Thymus (tissue), 14 donors: ENCODE measurements at places on chromosomes 2 and 18. TPM values are rescaled to one million over a fixed set of nuclear protein-coding genes. Genes with fewer than 3 reads are reported as not detected.
A peak's percentile ranks its signal among the peaks of the same experiment; 100 is the strongest.

DNA sequence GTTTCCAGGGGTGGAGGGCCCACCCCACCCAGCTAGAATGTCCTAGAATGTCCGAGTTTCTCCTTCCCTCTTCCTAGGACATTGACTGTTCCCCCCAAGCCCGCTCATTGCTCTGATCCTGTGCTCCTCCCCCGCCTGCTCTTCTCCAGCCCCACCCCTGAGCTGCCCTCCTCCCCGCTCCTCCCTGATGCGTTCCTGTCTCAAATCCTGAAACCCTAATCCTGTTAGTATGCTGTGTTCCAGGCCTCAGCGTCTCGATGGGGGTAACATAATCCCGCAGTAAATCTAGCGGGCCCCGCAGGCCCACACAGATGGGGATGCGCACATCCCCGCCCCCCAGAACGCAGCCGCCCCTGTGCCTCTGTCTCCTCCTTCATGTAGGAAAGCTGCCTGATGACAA lies 51.3 kb downstream of the NRP2 start:
- no peak for DNase-seq
- peaks cover 3% of the 10 kb centered on the region for H3K4me1 ChIP-seq
- no peak overlapping the region for H3K4me3 ChIP-seq
- H3K27ac ChIP-seq = no peak overlapping the region
- no peaks in the 10 kb centered on the region for H3K36me3 ChIP-seq

GRCh38 chr18:1015777-1016176 lies 111.1 kb downstream of the ADCYAP1 start:
- no peaks in the 10 kb centered on the region for H3K4me1 ChIP-seq
- no peaks in the 10 kb centered on the region for H3K36me3 ChIP-seq
- H3K27me3 ChIP-seq = no peaks in the 10 kb centered on the region
- no peak overlapping the region for H3K4me3 ChIP-seq
- no peak overlapping the region for H3K27ac ChIP-seq
- no peak for DNase-seq

DNA sequence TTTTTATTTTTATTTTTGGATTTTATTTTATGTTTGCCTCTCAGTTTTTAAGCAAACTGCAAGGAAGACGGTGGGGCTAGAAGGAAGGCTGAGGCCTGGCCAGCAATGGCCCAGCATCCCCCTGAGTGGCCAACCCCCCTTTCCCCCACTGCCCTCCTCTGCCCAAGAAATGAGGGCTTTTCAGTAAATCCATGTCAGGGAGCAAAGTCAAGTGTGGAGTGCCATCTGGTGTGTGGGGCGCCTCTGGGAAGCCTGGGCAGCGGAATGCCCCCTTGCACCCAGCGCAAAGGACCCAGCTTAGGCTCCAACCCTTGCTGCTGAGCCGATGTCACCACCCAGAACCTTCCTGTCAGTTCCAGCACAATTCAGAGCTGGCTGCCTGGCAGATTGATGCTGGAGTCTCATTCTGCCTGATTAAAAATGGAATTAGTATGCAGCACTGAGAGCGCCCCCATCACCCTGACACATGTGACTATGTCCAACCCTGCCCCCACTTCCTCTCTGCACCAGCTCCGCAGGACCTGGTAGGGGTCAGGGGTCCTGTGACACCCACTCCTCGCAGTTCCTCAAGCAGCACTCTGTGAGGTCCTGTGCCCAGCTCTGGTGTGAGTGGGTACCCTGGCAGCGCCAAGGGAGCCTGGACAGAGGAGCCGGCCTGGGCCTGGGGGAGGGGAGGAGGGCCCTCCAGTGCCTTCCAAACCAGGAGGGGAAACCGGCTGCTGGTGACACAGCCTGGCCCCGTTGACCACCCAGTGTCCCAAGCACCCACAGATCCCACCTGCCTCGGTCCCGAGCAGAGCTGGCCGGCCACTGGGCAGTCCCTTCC lies 9.2 kb upstream of the ALPP start:
- no peak for DNase-seq
- peaks cover 2% of the 10 kb centered on the region for H3K4me1 ChIP-seq
- no peak overlapping the region for H3K4me3 ChIP-seq
- H3K36me3 ChIP-seq = no peaks in the 10 kb centered on the region

ALLC gene
- 0.05 TPM for total RNA-seq

DNA sequence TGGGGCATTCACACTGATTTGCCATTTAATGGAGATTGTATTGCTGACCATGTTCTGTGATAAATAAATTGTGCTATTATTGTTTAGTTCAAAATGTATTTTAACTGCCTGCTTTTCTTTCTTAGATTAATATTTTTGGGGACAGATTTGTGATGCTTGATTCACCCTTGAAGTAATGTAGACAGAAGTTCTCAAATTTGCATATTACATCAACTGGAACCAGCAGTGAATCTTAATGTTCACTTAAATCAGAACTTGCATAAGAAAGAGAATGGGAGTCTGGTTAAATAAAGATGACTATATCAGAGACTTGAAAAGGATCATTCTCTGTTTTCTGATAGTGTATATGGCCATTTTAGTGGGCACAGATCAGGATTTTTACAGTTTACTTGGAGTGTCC lies 1.8 kb downstream of the DNAJC10 start:
- no peak overlapping the region for H3K4me3 ChIP-seq
- no peaks in the 10 kb centered on the region for H3K4me1 ChIP-seq
- H3K27ac ChIP-seq = peak overlapping the region; percentile 52
- no peaks in the 10 kb centered on the region for H3K36me3 ChIP-seq

DNA sequence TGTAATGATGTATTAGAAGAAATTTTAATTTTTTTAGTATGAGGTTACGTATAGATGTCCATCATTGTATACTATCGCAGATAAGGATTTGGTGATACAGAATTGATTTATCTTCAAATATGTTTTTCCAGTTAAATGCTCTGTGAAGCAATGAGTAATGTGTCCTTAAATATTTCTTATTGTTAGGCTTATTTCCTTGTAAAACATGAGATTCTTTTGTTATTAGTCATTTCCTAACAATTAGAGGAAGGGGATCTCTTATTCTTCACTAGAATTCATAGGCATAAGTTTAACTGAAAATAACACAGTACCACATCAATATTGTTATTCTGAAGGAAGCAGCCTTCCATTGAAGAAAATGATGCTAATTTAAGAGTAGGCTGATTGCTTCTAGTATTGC lies 15.5 kb upstream of the OTX1 start:
- H3K4me3 ChIP-seq = no peak overlapping the region
- no peak for DNase-seq
- no peaks in the 10 kb centered on the region for H3K4me1 ChIP-seq
- no peaks in the 10 kb centered on the region for H3K36me3 ChIP-seq

MAT2A gene
- 78.4 TPM for total RNA-seq

DNA sequence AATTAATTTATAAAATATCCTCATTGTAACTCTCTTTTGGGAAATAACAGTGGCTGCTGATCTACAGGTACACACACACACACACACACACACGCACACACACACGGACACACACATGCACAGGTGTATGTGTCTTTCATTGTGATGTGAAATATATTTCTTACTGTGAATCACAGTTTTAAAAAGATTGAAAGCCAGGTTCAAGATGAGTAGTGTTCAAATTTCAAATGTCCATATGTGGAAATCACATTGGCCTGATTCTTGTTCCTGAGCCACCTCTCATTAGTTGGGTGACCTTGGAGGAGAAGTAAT lies 372.4 kb downstream of the ALK start:
- no peaks in the 10 kb centered on the region for H3K36me3 ChIP-seq
- H3K4me3 ChIP-seq = no peak overlapping the region
- H3K27me3 ChIP-seq = no peaks in the 10 kb centered on the region

C1GALT1C1L gene
- 0.24 TPM for total RNA-seq

MTX2 gene
- total RNA-seq = 32.2 TPM

DNA sequence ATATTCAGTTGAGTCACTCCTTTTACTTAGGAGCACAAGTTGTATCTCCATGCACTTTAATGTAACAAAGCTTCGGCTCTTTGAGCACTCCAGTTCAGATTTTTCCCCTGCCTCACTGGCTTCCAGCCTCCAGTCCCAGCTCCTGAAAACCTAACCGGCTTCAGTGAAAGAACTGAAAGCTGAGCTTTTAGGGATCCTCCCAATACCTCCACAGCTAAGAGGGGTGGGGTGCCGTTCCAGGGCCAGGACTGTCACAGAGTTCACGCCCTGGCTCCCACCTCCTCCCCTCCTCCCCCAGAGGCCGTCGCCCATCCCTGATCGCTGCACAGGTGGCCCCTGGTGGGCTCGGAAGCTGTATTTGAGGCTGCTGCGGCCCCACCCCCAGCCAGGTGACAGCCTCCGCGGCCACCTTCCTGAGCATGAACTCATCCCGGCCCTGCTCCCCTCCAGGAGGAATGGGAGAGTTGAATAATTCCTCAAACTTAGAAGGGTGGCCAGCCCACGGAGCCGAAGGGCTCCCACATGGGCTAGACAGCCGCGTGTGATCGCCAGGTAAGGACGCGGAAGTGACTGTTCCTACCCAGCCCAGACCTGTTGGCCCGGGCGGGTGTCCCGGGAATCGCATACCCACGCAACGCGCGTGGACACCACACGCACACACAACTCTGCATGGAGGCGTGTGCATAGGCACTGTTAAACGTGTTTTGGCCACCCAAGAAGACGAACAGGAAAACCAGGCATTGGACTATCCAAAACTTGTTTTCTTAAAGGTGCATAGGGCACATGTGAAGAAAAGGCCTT lies 1.8 kb downstream of the MYO5B start:
- no peak overlapping the region for H3K4me3 ChIP-seq
- H3K27me3 ChIP-seq = peaks cover 60% of the 10 kb centered on the region
- peaks cover 4% of the 10 kb centered on the region for H3K4me1 ChIP-seq
- DNase-seq = no peak
- H3K27ac ChIP-seq = peak overlapping the region; percentile 42

GRCh38 chr18:49250816-49251388 lies 209.5 kb downstream of the DYM start:
- H3K27ac ChIP-seq = no peak overlapping the region
- DNase-seq = peak; percentile 27
- H3K27me3 ChIP-seq = no peaks in the 10 kb centered on the region
- peaks cover under 1% of the 10 kb centered on the region for H3K36me3 ChIP-seq
- H3K4me1 ChIP-seq = no peaks in the 10 kb centered on the region
- no peak overlapping the region for H3K4me3 ChIP-seq

- H3K4me1 ChIP-seq = no peaks in the 10 kb centered on the region
- no peaks in the 10 kb centered on the region for H3K27me3 ChIP-seq
- no peak overlapping the region for H3K27ac ChIP-seq
- no peak for DNase-seq
- no peaks in the 10 kb centered on the region for H3K36me3 ChIP-seq
These were observed 72.8 kb downstream of the PTH2R start for GRCh38 chr2:208479342-208479741.

GRCh38 chr2:230758566-230759480 lies 46.2 kb downstream of the CAB39 start:
- H3K4me3 ChIP-seq = no peak overlapping the region
- no peaks in the 10 kb centered on the region for H3K4me1 ChIP-seq
- H3K27ac ChIP-seq = no peak overlapping the region
- peaks cover 7% of the 10 kb centered on the region for H3K36me3 ChIP-seq

- no peak overlapping the region for H3K27ac ChIP-seq
- no peak for DNase-seq
- no peaks in the 10 kb centered on the region for H3K4me1 ChIP-seq
- peaks cover 38% of the 10 kb centered on the region for H3K27me3 ChIP-seq
- no peak overlapping the region for H3K4me3 ChIP-seq
These were observed 68.6 kb downstream of the NABP1 start for GRCh38 chr2:191746346-191747169.

- no peaks in the 10 kb centered on the region for H3K36me3 ChIP-seq
- H3K4me3 ChIP-seq = no peak overlapping the region
- no peaks in the 10 kb centered on the region for H3K27me3 ChIP-seq
- DNase-seq = no peak
- no peaks in the 10 kb centered on the region for H3K4me1 ChIP-seq
- no peak overlapping the region for H3K27ac ChIP-seq
These were observed 140.1 kb downstream of the DSEL start for GRCh38 chr18:67376372-67376771.

DNA sequence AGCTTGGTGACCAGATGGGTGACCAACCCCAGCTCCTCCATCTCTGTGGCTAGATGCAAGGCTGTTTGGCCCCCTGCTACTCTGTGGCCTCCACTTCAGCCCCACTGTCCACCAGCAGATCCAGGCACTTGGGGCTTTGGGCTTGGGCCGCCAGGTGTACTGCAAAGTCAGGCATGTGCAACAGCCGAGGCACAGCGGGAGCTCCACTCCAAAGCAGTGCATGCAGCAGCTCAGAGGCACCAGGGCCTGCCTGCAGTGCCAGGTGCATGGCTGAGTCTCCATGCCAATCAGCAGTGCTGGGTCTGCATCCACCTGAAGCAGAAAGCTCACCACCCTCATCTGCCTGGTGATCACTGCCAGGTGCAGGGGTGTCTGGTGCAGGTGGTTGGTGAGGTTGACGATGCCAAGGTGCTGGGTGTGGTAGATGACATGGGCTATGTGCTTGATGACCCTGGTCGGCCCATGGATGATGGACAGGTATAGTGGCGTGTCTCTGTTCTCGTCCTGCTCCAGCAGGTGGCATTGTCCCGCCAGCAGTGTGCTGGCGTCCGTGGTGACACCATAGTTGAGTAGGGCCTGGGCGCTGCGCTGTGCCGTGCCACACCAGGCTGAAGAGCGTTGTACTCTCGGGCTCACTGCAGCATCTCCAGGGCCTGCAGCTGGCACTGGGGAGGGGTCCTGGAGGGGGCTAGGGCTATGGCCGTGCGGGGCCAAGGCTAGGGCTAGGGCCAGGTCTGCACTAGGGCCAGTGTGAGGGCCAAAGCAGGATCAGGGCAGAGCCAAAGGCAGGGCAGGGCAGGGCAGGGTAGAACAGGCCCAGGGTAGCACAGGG lies 1.0 kb upstream of the ANKRD62 start:
- no peaks in the 10 kb centered on the region for H3K27me3 ChIP-seq
- H3K4me1 ChIP-seq = no peaks in the 10 kb centered on the region
- H3K27ac ChIP-seq = no peak overlapping the region
- H3K4me3 ChIP-seq = no peak overlapping the region
- no peak for DNase-seq
- H3K36me3 ChIP-seq = no peaks in the 10 kb centered on the region

- no peak overlapping the region for H3K27ac ChIP-seq
- no peak for DNase-seq
- H3K27me3 ChIP-seq = no peaks in the 10 kb centered on the region
- H3K4me3 ChIP-seq = no peak overlapping the region
These were observed 27.9 kb upstream of the EPB41L3 start for GRCh38 chr18:5571666-5572065.

DNA sequence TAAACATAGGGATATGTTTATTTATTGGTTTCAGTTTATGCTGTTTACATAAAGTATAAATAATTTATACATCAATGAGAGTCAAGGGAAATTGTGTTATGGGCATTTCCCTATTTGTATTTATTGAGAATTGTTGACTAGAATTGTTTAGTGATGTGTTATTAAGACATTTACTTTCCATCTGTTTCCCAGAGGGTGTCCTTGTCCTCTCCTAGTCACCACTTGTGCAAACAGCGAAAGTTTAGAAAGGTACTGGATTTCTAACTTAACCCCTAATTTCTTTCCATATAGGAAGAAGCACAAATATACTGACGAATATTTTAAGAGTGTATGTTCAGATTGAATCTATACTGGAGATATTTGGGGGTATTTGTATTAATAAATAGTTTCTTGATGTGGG lies 6.7 kb downstream of the UBE2E3 start:
- H3K27ac ChIP-seq = no peak overlapping the region
- H3K4me1 ChIP-seq = peaks cover under 1% of the 10 kb centered on the region
- no peaks in the 10 kb centered on the region for H3K36me3 ChIP-seq

- H3K4me1 ChIP-seq = no peaks in the 10 kb centered on the region
- DNase-seq = no peak
- no peaks in the 10 kb centered on the region for H3K27me3 ChIP-seq
These were observed 133.9 kb upstream of the CTAGE1 start for GRCh38 chr18:22551536-22552151.
